ENCODE measurements at places on chromosomes 16 and 17.
A peak's percentile ranks its signal among the peaks of the same experiment; 100 is the strongest.

DNA sequence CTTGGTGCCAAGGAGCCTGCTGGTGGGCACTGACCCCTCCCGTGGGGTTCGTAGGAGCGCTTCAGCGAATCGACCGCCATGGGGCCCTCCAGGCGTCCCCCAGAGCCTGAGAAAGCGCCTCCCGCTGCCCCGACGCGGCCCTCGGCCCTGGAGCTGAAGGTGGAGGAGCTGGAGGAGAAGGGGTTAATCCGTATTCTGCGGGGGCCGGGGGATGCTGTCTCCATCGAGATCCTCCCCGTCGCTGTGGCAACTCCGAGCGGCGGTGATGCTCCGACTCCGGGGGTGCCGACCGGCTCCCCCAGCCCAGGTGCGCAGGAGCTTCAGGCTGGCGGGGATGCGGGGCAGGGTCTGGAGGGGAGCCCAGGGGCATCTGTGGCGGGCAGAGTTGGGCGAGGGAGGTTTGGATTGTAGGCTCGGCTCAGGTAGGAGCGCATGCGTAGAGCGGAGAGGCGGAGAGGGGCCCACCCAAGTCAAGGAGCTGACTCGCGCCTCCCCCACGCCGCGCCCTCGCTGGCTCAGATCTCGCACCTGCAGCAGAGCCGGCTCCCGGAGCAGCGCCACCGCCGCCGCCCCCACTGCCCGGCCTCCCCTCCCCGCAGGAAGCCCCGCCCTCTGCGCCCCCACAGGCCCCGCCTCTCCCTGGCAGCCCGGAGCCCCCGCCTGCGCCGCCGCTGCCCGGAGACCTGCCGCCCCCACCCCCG, 19.8 kb downstream of the FMNL1 start:
- DNase-seq: no peak

GRCh38 chr16:4561596-4561995, 5.5 kb downstream of the C16orf96 start:
- no peak for DNase-seq

DNA sequence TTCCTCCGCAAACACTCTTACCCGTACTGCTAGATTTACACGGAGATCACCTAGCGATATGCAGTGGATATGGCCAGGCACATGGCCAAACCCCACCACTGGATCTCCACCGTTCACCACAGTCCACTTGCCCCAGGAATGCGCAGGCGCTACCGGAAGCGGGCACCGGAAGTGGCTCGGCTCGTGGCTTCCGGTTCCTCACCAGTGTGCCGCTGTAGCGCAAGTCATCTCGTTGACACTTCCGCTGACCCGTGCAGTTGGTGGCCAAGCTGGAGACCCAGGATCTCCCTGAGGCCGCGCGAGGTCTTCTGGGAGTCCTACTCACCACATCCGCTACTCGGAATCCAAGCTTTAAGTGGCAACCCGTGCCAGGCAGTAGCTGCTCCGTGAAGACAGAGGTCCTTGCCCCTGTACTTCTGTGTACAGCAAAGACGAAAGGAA, 11.5 kb downstream of the ZNF597 start:
- no peak for DNase-seq

GRCh38 chr17:50352693-50353599, 7.0 kb downstream of the XYLT2 start:
- no peak for DNase-seq

- DNase-seq: no peak
Observed at GRCh38 chr17:77628035-77628434, 330.5 kb upstream of the TNRC6C start.

DNA sequence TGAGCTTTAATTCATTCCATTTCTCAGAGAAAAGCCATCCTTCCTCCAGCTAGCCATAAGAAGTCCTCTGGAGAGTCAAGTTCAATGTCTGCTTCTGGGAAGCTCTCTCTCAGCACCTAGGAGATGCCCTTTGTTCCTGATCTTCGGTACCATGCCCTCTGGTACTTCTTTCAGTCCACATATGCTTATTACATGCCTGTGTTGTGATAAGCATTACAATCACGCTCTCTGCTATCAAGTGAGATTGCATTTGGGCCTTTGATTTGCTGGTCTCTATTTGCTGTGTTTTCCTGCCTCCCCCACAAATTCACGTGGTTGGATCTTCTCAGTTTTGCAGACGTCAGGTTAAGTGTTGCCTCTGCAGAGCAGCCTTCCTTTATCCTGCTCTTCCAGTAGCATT, 178.1 kb downstream of the TOX3 start:
- DNase-seq: no peak

- no peak for DNase-seq
Observed at GRCh38 chr17:4834681-4835020, 1.5 kb downstream of the MINK1 start.

DNA sequence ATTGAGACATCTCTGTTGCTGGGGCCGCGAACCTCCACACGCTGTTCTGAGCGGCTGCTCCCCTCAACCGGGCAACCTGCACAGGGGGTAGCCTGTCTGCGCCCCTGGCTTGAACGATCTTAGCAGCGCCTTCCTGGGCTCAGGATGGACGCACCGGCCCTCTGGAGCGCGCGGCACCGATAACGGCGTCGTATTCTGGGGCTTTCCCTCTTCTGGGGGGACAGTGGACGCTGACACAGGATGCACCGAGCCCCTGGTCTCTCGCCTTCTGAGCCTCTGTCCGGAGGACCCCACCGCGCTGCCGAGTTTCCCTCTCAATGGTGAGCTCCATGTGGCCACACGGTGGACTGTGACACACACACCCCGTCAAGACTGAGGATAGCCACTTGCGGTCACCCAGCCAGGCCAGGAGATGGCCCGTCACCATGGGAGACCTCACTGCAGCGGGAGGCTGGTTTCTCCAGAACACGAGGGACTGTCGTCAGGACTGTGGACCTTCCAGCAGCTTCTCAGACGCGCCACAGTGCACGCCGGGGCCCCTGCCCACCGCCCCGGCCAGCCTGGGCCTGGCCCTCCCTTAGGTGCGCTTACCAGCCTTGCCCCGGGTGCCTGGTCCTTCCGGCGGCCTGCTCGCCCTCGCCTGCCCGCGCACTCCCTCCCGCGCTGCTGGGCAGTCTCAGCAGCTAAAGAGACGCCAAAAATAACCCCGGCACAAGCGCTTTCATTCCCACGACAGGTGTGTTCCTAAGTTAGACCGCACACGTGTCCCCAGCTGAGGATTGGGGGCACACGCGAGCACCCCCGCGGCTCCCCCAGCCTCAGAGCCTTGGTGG, 30.0 kb upstream of the PABPN1L start:
- DNase-seq: no peak

- DNase-seq: no peak
Observed at GRCh38 chr17:10144456-10144855, 54.0 kb downstream of the GAS7 start.

DNA sequence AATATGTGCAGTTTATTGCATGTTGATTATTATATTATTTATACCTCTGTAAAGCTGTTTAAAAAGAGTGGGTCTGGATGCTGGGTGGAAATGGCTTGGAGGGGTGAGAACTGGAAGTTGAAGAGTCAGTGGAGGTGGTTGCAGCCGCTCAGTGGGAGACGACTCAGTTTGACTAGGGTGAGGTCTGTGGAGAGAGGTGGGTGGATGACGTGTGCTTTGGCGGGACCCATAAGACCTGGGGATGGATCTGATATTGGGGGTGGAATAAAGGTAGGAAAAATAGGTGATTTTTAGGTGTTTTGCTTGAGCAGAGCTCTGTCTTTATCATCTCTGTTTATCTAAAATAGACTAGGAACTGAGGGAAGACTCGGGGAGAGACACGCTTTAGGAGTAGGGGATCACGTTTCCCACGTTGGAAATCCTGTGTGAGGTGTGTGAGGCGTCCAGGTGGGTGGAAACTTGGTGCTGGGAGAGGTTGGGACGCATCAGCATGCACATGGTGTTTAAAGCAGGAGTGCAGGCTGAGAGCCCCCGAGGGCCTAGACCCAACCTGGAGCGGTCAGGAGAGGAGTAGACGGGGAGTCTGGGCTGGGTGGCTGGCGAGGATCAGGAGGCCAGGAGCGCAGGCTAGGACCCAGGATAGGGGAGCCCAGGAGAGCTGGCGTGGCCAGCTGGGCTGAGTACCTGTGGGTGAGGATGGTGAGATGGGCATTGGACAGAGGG, 17.2 kb downstream of the NT5M start:
- no peak for DNase-seq

GRCh38 chr17:69607162-69607834, 192.8 kb downstream of the MAP2K6 start:
- DNase-seq: peak; percentile 79

GRCh38 chr16:51982715-51983680, 563.9 kb downstream of the TOX3 start:
- DNase-seq: peak; percentile 74

- DNase-seq: no peak
Observed at GRCh38 chr16:56373003-56373402, 52.3 kb downstream of the AMFR start.

GRCh38 chr16:23365602-23366240, 63.6 kb downstream of the SCNN1B start:
- DNase-seq: no peak

DNA sequence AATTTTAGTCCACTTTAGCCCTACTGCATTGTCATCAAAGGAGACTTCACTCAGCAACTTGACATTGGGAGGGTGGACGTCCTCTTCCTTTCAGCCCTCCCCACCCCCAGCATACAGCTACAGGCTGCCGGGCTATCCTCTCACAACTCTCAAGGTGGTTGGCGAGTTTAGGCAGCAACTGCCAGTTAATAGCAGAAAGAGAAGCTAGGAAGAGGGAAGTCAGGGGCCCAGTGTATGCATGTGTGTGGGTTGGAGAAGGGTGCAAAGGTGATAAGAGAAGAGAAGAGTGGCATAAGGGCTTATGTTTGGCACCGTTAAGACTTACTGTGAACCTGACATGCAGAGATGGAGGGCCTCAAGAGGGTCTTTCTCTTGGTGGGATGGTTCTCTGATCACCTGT, 31.8 kb downstream of the CCL4 start:
- DNase-seq: no peak

DNA sequence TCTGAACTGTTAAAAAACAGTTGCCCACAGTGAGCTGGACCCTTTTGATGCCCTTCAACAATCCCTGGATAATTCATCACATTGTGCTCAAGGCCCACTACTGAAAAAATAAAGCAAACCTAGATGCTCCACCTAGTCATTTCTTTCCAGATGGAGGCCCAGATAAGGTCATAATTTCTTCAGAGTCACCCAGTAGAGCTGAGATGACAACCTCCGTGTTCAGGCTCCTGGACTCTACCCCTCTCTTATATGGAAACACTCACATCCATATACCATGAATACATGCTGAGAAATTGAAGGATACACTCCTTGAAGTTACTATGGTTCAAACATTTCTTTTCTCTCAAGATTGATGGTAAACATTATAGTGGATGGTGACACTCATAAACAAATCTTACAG, 2.7 kb upstream of the ABCA3 start:
- no peak for DNase-seq

- DNase-seq: no peak
Observed at GRCh38 chr16:10130538-10130937, 51.7 kb downstream of the GRIN2A start.

- DNase-seq: peak; percentile 36
Observed at GRCh38 chr17:40075201-40075941, 12.6 kb downstream of the THRA start.

GRCh38 chr17:81200695-81201580, 21.8 kb downstream of the CEP131 start:
- DNase-seq: peak; percentile 72

GRCh38 chr17:71757156-71757555, 363.7 kb upstream of the SOX9 start:
- no peak for DNase-seq

GRCh38 chr16:80065541-80065940, 465.0 kb upstream of the MAF start:
- DNase-seq: no peak

GRCh38 chr17:83202002-83203000, 122.9 kb downstream of the METRNL start:
- DNase-seq: no peak

GRCh38 chr17:74096456-74096855, 107.0 kb upstream of the RPL38 start:
- DNase-seq: no peak

GRCh38 chr16:84769416-84769815, 50.4 kb upstream of the CRISPLD2 start:
- no peak for DNase-seq

- DNase-seq: no peak
Observed at GRCh38 chr16:15856901-15857698, at the start of gene MYH11. Gene MYH11, minus strand, starts transcription at chr16:15857028. Its CDS starts 18,776 bp downstream, at chr16:15838252.

GRCh38 chr17:2723997-2724783, 12.6 kb upstream of the CLUH start:
- DNase-seq: no peak

GRCh38 chr17:1779571-1780131, 17.8 kb downstream of the SERPINF1 start:
- DNase-seq: no peak

GRCh38 chr17:63431618-63431938, 14.5 kb downstream of the CYB561 start:
- no peak for DNase-seq

GRCh38 chr16:66858740-66859396, 14.7 kb downstream of the CA7 start:
- no peak for DNase-seq

DNA sequence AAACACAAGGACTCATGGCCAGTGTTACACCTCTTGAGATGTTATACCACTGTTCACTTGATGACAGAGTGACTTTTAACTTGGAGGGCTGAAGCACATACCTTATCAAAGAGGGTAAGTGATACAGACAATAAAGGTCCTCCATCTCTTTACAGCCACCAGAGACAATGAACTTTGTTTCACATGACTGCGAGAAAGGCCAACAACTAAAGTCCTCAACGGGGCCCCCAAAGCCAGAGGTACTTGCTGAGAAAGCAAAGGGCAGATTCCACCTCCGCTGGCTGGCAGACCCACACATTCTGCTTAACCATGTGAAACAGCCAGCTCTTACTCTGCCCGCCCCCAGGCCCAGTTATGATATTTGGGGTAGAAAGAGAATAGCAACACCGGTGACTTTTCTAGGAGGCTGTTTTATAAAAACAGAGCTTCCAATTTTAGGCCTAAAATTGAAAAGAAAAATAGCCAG, 21.4 kb downstream of the DCUN1D3 start:
- no peak for DNase-seq

DNA sequence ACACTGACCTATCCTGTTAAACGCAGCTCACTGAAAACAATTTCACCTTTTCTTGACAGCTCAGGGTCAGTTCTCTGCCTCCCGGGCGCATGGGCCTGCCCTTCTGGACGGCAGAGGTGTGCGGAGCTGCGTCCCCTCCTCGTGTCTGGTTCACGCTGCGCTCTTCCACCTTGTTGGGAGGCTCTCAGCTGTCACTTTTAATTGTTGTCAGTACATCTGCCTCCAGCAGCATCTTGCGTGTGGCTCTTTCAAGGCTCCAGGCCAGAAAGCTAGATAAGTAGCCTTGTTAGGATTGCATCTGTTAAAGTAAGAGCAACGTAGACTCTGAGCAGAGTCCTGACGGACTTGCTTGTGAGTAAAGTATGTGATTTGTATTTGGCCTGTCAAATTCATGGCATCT, 59.4 kb downstream of the MGAT5B start:
- no peak for DNase-seq

GRCh38 chr17:7058831-7059447, 15.0 kb upstream of the SLC16A11 start:
- no peak for DNase-seq

DNA sequence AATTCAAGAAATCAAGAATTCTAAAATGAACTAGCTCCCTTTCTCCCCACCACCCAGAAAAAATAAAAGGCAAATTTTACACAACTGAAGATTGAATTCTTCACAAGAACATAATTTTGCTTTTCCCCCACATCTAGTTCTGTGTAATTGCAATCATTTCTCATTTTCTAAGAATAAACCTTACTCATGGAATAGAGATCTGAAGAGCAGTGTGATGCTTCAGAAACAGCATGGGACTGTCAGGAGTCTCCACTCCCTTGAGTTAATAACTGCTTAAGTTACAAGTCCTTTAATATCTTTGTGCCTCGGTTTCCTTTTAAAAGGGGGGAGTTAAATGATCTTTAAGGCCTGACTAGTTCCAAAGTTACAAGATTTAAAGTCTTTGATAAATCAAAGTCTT, 53.7 kb downstream of the CACNG1 start:
- no peak for DNase-seq

Data from HAP-1 (cell line).